ENCODE measurements at places on chromosomes 6 and 20.

GRCh38 chr6:87277123-87277522, 45.3 kb upstream of the SMIM8 start:
- no peak for DNase-seq

DNA sequence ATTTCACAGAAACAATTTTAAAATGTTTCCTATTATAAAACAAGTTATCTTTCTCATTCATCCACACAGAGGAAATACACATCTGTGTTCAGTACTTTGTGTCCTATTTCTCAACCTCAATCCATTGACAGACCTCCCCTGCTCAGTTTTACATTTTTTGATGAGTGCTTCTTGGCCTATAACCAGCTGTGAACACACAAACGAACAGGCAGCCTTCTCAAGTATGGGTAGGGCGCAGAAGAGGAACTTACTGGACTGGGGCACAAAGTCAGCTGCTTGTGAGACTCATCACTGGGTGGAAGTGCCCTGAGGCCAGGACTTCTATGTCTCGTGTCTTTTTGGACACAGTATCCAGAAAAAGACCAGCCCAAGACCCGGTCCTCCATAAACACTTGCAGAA, 2.8 kb downstream of the RPS6KA2 start:
- no peak for DNase-seq

DNA sequence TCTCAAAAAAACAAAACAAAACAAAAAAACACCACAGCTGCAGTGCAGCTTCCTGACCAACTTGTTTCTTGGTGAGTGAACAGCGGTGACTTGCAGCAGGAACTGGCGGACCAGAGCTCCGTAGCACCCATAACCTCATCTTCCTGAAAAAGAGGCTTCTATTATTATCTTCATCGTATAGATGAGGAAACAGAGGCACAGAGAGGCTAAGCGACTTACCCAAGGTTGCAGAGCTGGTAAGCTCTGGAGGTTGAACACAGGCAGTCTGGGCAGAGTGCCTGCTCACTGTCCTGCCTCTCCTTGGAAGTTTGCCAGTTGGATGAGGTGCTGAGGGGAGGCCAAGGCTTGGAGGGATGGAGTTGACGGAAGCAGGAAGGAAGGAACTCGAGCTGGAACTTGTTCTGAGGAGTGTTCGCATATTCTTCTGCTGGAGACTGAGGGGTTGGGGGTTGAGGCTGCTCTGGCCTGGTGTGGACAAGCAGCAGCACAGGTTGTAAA, 47.9 kb upstream of the CCDC167 start:
- DNase-seq = no peak

- no peak for DNase-seq
Measured at GRCh38 chr6:148298683-148299082, 44.0 kb upstream of the SASH1 start.

DNA sequence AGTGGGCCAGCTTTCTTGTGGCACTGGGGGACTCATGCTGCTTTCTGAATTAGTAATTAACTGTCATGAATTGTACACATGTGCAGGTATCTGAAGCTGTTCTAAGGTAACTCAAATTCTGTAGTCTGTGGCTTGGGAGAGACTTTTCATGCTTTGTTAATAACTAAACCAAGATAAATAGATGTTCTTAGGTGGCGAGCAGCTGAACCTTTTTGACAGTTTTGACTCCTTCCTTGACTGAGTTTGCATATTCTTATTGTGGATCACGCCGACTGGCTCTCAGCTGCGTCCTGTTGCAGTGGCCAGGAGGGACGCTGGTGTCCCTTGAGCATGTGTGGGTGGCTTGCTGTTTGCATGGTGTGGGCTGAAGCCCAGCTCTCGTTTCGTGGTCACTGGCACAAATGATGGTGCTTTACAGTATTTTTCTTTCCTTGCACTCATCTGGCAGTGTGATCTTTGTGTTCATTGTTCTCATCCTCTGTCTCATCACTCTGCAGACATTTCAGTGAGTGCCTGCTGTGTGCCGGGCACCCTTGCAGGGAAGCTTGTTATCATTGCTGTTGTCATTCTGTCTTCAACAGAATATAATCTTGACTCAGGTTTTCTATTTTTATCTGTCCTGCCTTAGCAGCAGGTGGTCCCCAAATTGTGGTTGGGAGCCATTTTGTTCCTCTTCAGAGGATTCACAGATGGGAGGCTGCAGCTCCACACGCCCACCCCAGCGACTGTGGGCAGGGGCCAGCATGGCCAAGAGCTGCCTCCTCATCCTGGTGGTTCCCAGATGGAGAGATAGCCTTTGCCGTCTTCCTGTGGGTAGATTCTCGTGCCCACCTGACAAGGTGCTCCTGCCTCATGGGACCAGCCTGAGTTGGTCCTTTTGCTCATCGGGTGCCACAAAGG, 39.6 kb downstream of the DUSP22 start:
- DNase-seq = no peak

GRCh38 chr6:124400261-124400999, 561.8 kb upstream of the RNF217 start:
- no peak for DNase-seq

- no peak for DNase-seq
Measured at GRCh38 chr6:132760256-132760655, 2.6 kb upstream of the VNN2 start.

- DNase-seq = no peak
Measured at GRCh38 chr20:53057579-53057978, 85.4 kb downstream of the TSHZ2 start.

DNA sequence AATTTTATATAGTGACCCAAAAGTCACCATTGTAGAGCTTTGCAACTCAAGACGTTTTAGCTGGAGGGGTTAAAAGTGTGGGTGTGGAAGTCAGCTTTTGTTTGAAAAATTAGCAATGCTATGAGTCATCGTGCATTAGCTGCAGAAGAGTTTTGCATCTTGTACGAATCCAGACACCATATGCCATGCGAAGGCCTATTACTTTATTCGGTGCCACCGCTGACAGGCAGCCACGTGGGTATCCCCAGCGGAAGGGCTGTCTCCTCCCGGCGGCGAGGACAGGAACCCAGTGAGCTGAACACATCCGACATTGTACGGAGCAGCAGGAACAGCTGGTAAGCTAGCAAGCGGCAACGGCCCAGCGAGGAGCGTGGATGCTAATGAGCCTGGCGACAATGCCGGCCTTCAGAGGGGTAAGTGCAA, 84.4 kb downstream of the INSM1 start:
- peak; percentile 18 for DNase-seq

DNA sequence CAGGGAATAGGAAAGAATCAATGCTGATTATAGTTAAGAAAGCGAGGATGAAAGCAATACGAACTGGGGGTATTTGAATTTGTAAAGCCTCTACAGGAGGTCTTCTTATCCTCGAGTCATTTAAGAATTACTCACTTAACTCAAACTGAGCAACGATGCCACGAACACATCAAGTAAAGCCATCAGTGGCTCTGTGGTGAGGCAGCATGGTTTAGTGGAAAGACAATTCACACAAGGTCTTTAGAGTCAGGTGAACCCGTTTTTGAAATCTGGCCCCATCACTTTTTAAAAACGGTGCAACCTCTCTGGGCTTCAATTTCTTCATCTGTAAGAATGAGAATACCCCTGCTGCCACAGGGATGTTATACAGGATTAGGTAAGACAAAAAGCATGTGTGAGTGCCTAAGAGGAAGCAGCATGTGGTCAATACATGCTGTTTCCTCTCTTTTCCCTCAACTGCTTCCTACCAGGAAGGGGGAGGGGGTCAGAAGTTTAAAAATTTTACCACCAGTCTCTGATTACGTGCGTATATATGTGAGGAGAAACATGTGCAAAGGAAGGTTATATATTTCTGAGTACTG, 162.0 kb downstream of the BTBD9 start:
- no peak for DNase-seq

GRCh38 chr6:119073307-119074051, 5.0 kb downstream of the FAM184A start:
- no peak for DNase-seq

GRCh38 chr6:129141499-129141898, 258.6 kb downstream of the LAMA2 start:
- no peak for DNase-seq

GRCh38 chr20:50198180-50198666, 7.6 kb downstream of the CEBPB start:
- no peak for DNase-seq

DNA sequence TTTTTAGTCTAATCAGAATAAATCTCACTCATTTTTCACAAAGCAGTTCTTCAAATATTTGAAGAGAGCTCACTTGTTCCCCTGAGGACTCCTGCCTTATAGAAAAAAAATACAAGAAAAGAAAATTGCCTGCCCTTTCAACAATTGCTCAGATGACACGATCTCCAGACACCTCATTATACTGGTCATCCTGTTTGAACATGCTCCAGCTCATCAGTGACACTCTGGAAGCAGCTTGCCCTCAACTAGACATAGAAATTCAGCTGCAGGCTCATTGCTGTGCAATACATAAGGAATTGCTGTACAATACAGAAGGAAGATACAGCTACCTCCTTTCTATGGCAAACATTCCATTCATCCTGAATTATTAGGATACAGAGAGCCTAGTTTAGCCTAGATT, 73.1 kb downstream of the OPN5 start:
- no peak for DNase-seq

GRCh38 chr20:45128099-45128498, 3.8 kb upstream of the WFDC12 start:
- DNase-seq = no peak

- no peak for DNase-seq
Measured at GRCh38 chr6:160256445-160256844, 2.2 kb downstream of the SLC22A2 start.

GRCh38 chr6:8905757-8906156, 470.4 kb upstream of the SLC35B3 start:
- DNase-seq = peak; percentile 16

DNA sequence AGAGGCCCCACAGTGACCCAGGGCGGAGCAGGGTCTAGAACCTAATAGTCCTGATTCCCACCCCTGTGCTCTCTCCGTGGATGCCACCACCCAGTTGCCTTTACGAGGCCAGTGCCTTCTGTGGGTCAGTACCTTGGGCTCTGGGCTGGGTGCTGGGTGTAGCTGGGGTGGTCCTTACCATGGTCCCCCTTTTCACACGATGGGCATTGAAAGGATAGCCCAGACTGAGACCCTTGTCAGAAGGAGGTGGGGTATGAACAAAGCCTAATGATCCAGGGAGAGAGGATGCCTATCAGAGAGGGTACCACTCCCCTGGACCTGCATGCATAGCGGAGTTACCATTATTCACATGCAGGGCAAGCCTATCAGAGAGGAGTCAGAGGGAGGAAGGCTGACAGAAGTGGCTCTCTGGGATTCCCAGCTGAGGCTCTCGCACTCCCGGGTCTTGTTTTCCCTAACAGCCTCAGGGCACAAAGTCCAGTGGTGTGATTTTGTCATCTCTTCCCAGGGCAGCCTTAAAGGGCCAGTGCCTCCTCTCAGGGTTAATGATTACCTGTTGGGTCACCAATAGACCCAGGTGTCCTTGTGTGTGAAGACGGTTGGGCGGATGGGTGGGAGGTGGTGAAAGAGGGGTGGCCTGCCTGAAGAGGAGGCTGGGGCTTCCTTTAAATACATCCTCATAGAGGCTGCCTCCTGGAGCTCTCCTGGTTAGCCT, 36.2 kb downstream of the VEGFA start:
- DNase-seq = no peak

DNA sequence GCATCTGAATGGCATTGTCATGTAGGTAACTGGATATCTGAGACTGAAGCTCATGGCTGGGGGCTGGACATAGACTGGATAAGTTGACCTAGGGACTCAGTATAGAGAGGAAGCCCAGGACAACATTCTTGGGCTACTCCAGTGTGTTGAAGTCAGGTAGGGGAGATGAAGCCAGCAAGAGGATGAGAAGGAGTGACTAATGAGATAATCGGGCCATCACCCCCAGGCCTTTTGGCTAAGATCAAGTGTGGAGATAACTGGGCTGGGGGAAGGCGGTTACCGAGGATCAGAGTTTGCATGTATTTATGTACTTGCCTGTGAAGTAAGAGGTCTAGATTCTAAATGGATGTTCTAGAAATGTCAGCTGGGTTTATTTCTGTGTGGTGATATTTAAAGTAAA, 73.4 kb downstream of the ELOVL2 start:
- no peak for DNase-seq

DNA sequence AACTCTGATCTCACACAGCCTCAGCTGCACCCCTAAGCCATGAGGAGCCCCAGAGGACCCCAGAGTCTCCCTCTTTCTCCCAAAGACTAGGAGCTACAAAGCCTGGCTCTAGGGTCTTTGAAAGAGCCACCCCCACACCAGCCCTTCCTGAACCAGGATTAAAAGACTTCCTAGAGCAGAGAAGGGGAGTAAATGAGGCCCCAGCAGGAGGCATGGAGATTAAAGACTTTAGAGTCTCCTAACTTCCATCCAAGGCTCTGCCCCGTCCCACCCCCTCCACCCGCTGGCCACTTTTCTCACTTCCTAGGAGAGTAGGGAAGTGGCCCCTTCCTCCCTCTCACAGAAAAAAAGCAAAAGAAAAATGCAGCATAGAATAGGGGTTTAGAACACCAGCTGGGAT, 1.7 kb downstream of the PREX1 start:
- no peak for DNase-seq

GRCh38 chr6:45714741-45715507, 300.7 kb downstream of the CLIC5 start:
- peak; percentile 57 for DNase-seq

GRCh38 chr6:39520411-39520810, 197.9 kb upstream of the KCNK16 start:
- no peak for DNase-seq

GRCh38 chr20:16048876-16049275, 524.4 kb downstream of the KIF16B start:
- no peak for DNase-seq

DNA sequence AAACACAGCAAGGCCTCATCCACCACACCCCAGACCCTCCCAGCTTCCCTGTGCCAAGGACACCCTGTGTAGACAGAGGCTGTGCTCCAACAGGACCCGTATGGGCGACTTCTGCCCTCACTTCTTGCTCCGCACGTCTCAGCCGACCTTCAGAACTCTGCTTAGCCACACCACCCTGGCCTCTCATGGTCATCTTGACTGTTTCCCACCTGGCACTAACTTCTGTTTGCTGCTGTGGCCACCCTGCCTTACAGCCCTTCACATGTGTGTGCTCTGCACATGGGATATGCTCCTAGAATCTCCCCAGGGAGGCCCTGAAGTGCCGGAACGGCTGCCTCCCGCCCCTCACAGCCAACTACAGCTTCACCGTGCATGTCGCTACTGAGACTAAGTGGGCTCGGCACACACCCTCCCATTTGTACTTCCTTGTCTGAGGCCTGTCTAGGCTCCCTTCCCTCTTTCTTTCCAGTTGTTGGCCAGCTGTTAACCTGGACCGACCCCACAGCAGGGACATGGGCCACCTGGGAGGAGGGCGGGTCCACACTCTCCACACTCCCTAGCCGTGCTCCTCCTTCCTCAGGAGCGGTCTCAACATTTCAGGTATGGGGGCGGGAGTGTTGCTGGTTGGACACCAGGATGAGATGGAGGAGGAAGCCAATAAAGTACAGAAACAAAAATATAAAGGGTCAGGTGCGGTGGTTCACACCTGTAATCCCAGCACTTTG, 69.6 kb downstream of the PYGB start:
- DNase-seq = no peak

- no peak for DNase-seq
Measured at GRCh38 chr6:70131528-70131927, 171.4 kb downstream of the COL9A1 start.

GRCh38 chr6:129659590-129660345, 50.2 kb downstream of the ARHGAP18 start:
- DNase-seq = no peak
